AG10803 (cell line): ENCODE measurements at places on chromosomes 5 and 9.

GRCh38 chr5:60352992-60353599, 346.9 kb downstream of the DEPDC1B start:
- no peak for DNase-seq

GRCh38 chr5:63563008-63563917, 399.0 kb downstream of the HTR1A start:
- no peak for DNase-seq

DNA sequence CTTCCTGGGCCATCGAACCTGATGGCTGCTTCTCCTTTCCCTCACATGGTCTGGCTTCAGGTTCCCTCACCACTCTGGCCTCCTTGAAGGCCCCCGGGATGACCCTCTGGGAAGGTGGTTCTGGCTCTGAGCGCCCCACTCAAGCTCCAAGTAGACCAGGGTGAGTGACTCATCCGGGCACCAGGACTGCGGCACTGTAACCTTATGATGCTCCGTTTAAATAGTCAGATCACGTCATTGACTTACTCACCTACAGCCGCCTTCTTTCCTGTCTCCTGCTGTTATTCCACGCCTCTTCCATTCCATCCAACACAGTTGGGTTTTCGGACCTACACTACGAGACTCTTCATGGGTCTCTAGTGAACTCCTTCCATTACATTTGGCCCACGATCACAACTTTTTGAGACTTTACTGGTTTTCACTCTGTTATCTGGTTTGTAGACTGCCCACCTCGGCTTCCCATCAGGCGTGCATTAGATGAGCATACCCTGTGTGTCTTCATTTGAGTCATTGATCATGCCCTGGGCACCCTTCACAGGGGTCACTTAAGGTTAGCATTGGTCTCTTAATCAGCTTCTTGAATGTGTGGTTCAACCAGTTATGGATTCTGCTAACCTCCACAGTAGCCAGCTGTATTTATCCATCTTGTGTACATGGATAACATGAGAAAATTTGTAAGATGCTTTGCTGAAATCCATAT, 138.8 kb upstream of the LMX1B start:
- DNase-seq = peak; percentile 26

DNA sequence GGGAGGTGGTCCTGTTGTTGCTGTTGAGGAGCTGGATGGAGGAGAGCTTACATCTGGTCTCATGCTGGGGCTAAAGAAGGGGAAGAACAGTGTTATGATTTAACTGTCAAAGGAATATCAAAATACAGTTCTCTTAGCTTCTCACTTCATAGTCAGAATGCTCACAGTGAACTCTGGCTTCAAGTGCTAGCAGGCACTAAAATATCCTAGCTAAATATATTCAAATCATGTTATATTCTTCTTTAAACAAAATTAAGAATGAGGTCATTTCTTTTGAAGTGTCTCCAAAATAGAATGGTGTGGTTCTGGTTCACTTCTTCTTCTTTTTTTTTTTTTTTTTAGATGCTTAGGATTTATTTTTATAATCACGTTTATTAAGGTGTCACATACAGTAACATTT, 89.4 kb downstream of the NR3C1 start:
- DNase-seq = no peak

GRCh38 chr5:86970361-86970760, 297.3 kb upstream of the RASA1 start:
- no peak for DNase-seq

DNA sequence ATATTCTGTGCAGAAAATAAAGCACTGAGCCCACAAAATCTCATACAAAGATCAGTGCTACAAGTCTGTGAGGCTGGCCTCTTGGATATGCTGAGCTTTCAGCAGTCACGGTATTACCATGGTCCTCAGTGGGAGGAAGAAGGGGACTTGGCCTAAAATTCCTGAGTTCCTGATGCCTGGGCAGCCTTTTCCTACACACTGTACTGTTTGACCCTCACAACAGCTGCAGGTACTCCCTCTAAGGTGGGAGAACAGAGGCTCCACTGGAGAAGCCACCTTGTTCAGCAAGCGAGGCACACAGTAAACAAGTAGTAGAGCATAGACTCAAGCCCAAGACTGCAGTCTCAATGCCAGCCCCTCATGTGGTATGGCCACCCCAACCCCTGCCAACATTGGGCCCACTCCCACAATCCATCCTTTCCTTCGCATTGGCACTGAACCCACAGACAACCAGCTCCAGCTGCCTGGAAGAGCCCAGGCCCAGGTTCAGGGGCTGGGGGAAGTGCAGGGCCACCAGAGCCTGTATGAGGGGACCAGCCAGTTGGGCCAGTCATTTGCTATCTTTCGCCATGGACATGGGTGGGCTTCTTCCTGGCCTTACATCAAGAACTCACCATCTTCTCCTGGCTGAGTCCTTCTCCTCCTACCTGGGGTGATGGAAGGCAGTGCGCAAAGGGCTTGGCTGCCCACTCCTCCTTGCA, 14.3 kb downstream of the ACSL6 start:
- no peak for DNase-seq

DNA sequence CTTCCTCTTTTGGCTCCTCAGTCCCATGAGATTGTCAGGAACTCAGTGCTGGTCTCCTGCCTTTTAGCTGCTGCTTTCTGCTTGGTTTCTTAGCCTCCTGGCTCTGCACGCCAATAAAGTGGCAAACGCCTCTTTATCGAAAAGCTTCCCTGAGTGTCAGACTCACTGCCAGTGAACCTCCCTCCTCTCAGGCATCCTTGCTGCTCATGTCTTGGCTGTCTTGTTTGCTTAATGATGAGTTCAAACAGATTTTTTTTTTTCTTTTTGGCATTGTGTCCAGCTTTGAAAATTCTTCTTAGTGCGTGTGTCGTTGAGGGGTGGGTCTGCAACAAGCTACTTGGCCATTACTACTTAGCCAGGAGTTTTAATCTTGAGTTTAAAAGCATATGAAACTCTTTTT, 14.9 kb downstream of the RASGRF2 start:
- no peak for DNase-seq

- no peak for DNase-seq
These were observed 59.1 kb upstream of the ENTREP1 start for GRCh38 chr9:69265891-69266290.

DNA sequence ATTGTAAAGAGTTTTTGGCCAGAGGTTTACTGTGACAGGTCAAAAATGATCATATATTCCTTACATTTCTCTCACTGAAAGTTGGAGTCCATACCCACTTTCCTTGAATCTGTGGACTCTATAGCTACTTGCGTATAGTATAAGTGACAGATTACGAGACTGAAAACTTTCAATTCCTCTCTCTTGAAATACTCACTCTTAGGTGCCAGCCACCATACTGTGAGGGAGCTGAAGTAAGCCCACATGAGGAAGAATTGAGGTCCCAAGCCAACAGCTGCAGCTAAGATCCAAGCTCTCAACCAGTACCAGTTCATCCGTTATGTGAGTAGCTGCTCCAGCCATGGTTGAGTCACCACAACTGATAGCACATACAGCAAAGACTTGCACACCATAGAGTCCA, 128.1 kb upstream of the FAM174A start:
- DNase-seq = no peak

DNA sequence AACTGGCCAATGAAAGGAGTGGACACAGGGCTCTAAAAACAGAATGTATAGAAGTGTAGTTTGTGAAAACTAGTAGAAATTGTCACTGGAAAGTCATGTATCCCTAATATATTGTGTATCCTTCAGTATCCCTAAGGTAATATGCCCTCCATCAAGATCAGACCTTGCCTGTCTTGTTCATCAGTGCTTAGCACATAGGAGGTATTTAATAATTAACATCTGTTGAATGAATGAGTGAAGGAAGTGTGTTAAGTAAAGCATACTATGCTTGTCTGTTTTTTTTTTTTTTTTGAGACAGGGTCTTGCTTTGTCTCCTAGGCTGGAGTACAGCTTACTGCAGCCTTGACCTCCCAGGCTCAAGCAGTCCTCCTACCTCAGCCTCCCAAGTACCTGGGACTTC, 15.8 kb downstream of the GAPVD1 start:
- DNase-seq = no peak

DNA sequence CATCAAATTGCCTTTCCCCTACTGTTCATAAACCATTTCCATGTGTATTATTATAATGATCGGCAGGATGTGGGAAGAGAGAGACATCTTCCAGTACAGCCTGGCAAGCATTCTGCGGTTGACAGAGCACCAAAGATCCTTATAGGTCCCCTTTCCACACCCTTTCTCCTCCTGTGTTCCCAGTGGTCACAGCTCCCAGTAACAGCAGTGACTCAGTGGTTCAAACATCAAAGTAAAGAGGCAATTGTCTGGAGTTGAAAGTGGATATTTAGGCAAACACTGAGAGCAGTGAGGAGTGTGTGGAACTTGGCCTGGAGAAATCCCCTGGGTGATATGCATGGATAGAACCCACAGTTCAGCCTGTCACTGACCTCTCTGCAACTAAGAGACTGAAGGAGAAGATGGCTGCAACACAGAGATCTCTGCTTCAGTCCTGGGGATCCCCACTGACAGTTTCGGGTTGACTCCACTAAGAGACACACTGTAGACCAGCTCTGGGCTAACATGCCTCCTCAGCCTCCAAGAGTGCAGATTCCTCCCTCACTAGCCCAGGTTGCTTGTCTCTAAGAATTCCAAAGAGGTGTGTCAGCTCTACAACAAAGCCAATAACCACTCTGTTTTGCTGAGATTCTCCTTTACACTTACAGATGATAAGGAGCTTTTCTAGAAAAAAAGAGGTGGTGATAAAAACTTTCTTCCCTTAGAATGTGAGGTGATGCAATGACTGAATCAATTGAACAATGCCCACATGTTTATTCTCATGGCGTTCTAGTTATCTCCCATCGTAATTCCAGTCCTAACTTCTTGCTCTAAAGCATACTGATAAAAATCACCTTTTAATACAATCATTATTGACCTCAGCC, 94.4 kb upstream of the IL6ST start:
- peak; percentile 87 for DNase-seq

GRCh38 chr5:33837301-33837700, 54.5 kb downstream of the ADAMTS12 start:
- peak; percentile 54 for DNase-seq

GRCh38 chr9:22009506-22009867, 382 bp upstream of the CDKN2B start:
- no peak for DNase-seq

DNA sequence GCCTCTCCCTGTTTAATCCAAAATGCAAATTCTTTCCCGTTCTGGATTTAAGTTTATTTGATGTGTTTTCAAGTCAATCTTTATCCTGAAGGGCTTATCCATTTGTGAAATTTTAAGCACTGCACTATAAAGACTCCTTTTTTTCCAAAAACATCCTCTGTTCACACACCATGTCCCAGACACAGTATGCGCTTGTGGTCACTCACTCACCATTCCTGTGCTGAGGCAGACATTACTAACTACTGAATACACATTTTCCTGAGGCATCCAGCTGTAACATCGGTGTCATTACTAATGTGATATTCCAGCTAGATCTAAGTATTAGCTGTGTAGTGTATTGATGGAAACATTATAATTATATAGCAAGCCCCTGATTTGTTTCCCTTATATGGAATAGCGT, 298.4 kb downstream of the KCTD16 start:
- peak; percentile 36 for DNase-seq

DNA sequence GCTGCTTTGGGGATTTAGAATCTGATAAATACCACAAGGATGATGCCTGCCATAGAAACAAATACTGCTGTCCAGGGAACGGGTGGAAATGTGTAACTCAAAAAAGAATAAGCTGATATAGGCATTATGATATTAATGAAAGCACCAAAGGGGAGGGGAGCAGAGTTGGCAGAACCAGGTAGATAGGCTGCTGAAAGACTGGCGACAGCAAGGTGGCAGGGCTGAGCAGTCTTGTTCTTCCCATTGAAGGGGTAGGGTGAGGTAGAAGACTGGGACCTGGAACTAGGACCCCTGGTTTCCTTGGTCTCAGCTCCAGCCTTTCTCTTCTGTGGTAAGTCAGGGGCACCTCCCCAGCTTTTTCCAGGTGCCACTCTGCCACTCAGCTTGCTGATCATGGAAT, 31.4 kb upstream of the TMOD1 start:
- DNase-seq = no peak

GRCh38 chr9:128470560-128470959, 14.8 kb downstream of the ODF2 start:
- DNase-seq = peak; percentile 87

DNA sequence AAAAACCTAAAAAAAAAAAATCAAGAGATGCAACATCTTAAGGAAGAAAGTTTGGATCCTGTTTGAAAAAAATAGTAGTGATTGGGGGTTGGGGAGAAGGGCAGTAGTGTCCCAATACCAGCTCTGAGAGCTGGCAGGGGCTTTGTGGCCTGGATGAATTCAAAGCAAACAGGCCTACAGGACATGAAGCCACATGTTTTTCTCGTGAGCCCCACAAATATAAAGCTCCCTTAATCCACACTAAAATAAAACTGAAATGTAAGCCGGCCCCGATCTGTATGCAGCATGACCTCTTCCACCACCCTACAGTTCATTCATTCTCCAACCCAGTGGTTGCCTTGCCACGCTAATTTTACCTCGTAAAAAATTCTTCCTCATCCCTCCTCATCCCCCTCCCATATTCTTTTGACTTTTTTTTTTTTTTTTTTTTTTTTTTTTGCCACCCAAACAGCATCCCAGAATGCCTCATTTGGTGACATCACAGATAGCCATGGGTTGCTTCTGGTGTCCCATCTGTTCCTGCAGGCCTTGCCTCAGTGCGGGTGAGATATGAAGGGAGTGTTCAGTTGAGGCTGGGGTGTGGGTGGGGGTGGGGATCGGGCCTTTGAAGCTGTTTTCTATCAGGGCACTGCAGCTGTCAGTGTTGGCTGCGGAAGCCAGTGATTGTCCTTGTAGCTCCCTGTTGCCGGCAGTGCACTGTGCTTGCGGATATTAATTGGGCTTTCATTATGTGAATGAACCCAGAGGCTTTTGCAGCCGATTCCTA, 81.6 kb upstream of the NFIB start:
- DNase-seq = no peak

DNA sequence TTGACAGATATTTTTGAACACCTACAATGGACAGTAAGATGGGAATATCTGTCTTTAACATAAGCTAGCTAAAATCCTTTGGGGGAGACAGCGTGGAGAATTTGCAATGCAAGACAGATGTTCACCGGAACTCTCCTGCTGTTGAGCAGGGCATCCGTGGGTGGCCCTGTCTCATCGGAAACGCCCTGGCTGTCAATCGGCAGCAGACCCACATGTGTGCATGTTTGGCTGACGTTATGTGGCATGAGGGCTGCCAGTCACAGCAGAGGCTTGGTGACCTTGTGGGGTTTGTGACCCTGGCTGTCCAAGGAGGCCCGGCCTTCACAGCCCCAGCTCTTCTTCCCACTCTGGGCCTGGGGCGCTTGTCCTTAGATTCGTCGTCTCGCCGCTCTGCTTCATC, 129.7 kb upstream of the OTULINL start:
- no peak for DNase-seq

DNA sequence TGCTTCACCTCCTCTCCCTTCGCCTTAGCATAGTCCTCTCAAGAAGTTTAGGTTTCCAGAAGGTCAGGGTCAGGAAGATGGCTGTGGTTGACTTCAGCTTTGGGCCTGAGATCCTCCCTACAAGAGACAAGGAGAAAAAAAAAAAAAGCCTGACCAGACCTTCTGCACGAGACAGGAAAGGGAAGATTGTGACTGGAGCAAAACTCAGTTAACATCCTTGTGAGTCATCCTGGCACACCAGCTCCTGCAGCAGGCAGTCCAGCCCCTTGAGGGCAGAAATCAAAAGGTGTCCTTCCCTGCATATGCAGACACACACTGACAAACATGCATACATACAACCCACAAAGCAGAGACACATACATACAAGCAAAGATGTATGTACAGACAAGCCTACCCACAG, 18.0 kb upstream of the ENHO start:
- DNase-seq = peak; percentile 47
